SK-N-MC (cell line): ENCODE measurements at places on chromosomes 4 and X.
A peak's percentile ranks its signal among the peaks of the same experiment; 100 is the strongest.

GRCh38 chrX:49269767-49270248, at the start of gene PPP1R3F:
PPP1R3F (plus strand) TSS chrX:49269793; CDS start chrX:49269870, 77 bp downstream.
- DNase-seq = no peak

DNA sequence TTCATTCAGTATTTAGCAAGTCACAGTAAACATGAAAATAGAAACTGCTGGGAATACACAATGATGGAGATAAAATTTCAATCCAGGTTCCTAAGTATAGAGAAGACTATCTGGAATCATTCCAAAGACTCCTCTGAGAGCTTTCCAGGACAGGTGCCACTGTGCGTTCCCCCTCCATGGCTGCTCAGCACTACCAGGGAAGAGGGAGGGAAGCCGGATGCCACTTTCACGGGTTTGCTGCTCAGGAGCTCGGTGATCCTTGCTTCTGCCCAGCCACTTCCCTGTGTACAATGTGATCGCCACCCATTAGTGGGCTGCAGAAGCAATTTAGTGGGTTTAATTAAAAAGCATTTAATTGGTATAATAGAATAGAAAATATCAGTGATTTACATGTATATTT, 94.5 kb downstream of the FNIP2 start:
- DNase-seq = no peak

- DNase-seq = no peak
Measured at GRCh38 chr4:13483768-13484121, 395 bp downstream of the RAB28 start.

- DNase-seq = no peak
Measured at GRCh38 chrX:40087425-40088298, 10.1 kb downstream of the BCOR start.

DNA sequence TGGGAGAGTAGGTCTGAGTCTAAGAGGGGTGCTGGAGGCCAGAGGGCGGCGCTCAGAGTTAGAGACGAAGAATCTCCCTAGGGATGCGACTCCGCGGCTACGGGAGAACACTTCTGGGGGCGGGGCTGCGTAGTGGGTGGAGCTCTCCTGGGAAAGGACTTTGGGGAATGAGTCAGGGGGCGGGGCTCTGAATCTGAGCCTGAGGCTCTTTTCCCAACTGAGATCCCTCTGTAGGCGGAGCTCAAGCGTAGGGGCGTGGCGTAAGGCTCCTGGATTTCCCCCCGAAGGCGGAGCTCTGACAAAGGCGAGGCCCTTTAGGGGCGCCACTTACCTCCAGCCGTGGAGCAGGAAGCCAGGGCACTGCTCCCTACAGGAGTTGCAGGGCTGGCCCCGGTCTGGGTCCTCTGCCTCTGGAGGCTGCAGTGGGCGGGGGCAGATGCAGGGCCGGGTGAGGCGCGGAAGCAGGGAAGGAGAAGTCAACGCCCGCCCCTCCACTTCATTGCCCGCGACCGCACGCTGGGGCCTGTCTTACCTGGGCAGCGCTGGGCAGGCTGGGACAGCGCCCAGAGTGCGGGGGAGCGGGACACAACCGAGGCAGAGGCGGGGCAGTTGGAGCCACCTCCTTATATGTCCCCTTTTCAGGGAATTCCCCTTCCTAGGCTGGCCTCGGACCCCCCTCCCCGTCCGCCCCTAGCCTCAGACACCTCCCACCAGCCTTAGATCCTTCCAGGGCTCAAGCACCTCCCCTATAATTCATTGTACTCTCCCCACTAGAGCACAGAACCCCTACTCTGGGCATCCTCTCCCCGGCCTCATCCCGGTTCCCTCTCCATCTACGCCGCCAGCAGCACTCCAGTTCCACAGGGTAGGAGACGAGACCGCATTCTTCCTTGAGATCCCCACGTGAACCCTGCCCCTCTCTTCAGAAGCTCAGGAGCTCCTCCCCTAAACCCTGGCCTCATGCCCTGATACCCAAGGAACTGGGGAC, 1.6 kb downstream of the PRICKLE3 start:
- DNase-seq = peak; percentile 74

- DNase-seq = no peak
Measured at GRCh38 chrX:67545893-67546495, 2.2 kb downstream of the AR start.

DNA sequence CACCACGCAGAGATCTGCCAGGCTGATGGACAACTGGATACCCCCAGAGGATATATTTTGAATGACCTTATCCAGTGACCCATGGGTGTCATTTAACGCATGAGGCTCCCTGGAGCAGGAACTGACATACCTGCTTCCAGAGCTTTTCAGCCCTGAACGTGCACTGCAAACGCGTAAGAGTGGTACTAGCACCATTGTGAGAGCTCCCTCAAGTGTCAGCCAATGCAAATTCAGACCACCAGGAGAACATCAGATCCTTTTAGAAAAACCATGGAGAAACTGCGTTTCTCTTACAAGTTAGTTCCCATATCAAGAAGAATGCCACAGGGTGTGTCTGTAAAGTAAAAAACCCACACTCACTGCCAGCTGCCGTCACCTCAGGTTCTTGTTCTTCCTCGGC, 7.3 kb downstream of the TREX2 start:
- DNase-seq = no peak

DNA sequence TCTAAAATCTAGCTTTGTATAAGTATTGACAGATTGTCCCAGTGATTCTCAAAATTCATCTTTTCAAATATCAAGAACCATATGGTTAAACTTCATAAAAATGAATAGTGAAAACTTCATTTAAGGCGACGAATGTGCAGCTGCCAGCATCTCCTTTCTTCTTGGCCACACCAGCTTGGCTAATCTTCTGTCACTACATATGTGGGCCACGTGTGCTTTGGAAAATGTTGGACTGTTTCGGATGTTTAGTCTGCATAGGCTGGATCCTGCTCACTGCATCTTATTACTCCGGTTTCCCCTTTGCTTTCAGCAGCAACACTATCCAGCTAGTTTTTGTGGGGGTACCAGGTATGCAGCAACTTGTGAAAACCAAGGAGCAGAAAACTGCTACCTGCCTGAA, 221.9 kb downstream of the BMPR1B start:
- no peak for DNase-seq
